Renal cortical epithelial cell (primary cell): ENCODE measurements at places on chromosomes 1 and 21. TPM values are rescaled to one million over a fixed set of nuclear protein-coding genes. Genes with fewer than 3 reads are reported as not detected.

DNA sequence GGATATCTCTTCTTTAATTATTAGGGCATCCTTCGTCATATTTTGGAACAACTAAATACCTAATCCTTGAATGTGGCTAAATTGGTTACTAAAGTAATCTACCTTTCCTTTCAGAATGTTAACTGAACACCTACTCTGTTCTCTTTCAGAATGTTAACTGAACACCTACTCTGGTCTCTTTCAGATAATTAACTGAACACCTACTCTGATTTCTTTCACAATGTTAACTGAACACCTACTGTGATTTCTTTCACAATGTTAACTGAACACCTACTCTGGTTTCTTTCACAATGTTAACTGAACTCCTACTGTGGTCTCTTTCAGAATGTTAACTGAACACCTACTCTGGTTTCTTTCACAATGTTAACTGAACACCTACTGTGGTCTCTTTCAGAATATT is 21.9 kb downstream of the RAB7B start:
- DNase-seq: no peak

GRCh38 chr1:25146451-25146855 is 85.8 kb downstream of the SYF2 start:
- DNase-seq: peak; percentile 13

GRCh38 chr1:196684476-196684875 is 32.6 kb downstream of the CFH start:
- no peak for DNase-seq

- peak; percentile 7 for DNase-seq
These were observed 24.5 kb upstream of the POU2F1 start for GRCh38 chr1:167196166-167196565.

- peak; percentile 16 for DNase-seq
These were observed 129.0 kb downstream of the APP start for GRCh38 chr21:26041431-26042180.

OR14K1 gene
- not detected in 2 replicates for total RNA-seq

KRTAP26-1 gene
- total RNA-seq: not detected in 2 replicates

FASLG gene
- total RNA-seq: not detected in 2 replicates

CGN gene
- total RNA-seq: 6.6 and 13.2 TPM in 2 replicates
